ENCODE measurements at places on chromosomes 6 and 20.

- no peak for DNase-seq
Measured at GRCh38 chr20:11438412-11438811, 479.3 kb upstream of the BTBD3 start.

DNA sequence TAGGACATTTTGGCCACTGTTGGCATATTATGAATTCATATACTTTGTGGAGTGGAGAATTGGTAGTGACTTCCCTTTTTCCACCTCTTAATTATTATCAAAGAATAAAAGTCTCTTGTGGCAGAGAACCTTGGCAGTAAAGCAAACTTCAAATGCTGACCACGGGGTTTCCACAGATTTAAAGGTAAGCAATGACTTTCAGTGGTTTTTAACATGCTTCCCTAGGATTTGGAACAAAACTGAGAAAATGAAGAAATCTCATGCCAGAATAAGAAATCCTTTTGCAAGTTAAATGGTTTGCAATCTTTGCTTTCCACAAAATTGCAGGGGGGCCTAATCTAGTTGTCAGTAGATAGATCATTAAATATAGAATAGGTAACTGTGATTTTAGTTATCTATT, 2.0 kb upstream of the SDC4 start:
- DNase-seq, result no peak

- no peak for DNase-seq
Measured at GRCh38 chr6:119799596-119800509, 450.3 kb upstream of the MAN1A1 start.

DNA sequence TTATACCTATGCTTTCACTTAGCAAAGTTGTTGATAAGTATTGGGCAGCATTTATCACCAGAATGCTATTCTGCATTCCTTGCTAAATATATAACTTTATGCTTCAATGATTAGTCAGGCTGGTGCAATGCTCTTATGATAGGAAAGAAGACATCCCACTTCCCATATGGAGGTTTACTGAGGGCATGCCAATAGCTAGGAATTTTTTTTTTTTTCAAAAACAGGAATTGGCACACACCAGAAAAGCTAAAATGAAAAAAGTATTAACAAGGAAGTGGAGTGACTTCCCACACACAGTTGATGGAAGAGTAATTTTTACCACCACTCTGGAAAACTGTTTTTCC, 90.8 kb downstream of the FRK start:
- DNase-seq, result no peak

DNA sequence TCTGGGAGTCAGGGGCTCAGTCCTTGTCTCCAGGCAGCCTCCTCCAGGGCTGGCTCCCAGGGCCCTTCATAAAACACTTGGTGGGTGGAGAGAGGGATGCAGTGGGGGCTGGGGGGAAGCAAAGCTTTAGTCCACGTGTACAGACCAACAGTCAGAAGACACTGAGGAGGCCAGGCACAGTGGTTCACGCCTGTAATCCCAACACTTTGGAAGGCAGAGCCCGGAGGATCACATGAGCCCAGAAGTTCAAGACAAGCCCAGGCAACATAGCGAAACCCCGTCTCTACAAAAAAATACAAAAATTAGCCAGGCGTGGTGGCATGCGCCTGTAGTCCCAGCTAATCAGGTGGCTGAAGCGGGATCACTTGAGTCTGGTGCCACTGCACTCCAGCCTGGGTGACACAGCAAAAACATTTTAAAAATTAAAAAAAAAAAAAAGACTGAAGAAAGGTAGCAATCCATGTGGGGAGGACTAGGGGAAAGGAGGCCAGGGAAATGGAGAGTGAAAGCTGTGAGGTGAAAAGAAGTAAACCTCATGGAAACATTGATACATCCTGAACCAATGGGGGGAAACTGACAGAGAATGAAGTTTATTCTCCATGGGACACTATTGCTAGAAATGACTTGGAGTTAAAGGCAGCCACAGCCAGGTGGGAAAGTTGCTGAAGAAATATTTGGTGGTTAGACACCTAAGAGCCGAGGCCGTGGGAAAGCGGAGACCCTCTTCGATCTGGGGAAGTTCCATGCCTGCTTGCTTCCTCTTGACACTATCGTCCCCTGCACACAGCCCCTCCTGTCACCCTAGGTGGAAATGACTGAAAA, 35.4 kb downstream of the PIM1 start:
- DNase-seq, result no peak

DNA sequence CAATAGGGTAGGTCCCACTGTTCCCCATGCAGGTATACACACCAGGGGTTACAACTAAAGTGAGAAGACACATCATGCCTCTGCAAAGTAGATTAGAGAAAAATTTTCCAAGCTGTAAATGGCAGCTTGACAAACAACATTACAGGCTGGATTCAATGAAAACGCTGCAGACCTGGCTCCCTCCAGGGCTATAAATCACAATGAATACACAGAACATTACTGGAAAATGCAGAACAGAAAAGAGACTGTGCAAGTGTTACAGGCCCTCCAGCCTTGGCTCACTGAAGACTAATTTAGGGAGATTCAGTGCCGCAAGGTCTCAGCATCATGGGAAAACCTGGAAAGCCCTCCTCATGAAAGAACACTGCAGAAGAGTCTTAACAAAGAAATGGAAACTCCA, 207.8 kb downstream of the KHDC1L start:
- no peak for DNase-seq

- no peak for DNase-seq
Measured at GRCh38 chr20:52201395-52201794, 9.8 kb upstream of the ZFP64 start.

GRCh38 chr20:57749131-57749690, 39.4 kb upstream of the PMEPA1 start:
- no peak for DNase-seq

DNA sequence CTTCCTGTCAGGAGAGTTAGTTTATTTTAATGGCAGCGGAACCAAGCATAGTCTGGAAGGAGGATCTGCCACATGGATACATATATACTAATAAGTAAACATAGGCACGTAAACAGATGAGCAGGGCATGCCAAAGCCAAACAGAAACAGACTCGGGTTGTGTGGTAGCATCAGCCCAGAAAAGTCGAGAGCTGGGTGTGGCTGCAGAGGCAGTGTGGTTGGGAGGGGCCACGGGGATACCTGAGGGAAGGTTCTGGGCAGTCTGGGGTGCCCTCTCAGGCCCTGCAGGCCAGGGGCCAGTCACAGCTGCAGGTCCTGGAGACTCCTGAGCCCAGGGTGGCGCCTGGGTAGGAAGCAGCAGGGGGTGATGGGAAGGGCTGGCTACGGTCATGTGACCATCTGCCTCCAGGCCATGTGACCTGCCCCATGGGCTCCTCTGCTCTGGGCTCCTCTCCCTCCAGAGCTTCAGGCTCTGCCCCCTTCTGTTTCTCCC, 42.8 kb upstream of the MRPS10 start:
- DNase-seq, result no peak

DNA sequence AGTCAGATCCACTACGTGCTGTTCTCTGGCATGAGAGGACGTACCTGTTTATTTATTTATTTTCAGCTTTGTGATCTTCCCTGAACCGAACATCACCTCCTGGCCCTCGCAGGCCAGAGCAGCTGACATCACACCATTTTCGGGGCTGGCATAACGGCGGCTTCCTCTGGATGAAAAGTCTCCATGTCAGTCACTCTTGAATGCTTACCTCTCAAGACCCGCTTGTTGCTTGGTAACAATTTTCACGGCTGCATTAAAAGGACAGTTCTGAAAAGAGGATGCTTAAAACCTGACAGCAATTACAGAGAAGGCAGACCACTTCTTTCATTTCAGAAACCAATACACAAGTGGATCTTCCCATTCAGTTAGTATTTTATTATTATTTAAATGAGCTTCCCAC, 159.8 kb upstream of the CDH4 start:
- DNase-seq, result no peak

GRCh38 chr20:56285496-56285895, 37.0 kb downstream of the MC3R start:
- DNase-seq, result no peak

- DNase-seq, result no peak
Measured at GRCh38 chr6:91291071-91291470, 704.2 kb upstream of the MAP3K7 start.

GRCh38 chr6:87498048-87498447, 25.3 kb downstream of the SLC35A1 start:
- no peak for DNase-seq

- no peak for DNase-seq
Measured at GRCh38 chr6:35228481-35228880, 14.7 kb downstream of the SCUBE3 start.

DNA sequence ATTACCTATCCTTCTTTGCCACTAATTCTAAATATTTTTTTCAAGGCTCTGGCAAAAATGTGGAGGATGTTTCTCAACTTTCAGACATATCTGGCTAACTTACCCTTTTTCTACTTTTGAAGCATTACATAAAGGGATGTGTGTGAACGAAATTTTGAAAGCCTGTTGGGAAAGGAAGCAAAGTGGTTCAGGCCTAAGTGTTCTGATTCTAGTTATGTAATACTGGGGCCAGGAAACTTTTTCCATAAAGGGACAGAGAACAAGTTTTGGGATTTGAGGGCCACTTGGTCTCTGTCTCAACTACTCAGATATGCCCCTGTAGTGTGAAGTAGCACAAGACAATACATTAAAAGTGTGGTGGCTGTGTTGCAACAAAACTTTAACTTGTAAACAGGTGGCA, 721.8 kb downstream of the PHF3 start:
- no peak for DNase-seq

GRCh38 chr6:45681860-45682511, 304.3 kb upstream of the SUPT3H start:
- no peak for DNase-seq

GRCh38 chr6:2471472-2471871, 226.1 kb upstream of the GMDS start:
- DNase-seq, result no peak

GRCh38 chr6:44923444-44923843, 404.7 kb upstream of the RUNX2 start:
- no peak for DNase-seq

- DNase-seq, result no peak
Measured at GRCh38 chr6:143744551-143745165, 66.9 kb downstream of the PHACTR2 start.

- no peak for DNase-seq
Measured at GRCh38 chr6:6386010-6386409, 65.5 kb upstream of the F13A1 start.

DNA sequence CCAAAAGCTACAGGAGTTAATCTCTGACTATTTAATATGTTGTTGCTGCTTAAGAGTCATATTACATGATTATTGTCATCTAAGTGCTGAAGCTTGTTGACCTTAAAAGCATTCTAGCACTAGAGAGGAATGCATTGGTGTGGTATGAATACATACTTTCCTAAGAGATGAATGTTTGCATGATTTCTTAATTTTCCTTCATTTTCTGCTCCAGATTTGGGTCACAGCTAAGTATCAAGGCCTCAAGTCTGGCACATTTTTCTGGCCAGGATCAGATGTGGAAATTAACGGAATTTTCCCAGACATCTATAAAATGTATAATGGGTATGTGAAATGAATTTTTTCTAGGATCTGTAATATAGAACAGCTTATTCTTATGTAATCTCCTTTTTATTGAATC, 53.6 kb downstream of the ENPP1 start:
- no peak for DNase-seq

DNA sequence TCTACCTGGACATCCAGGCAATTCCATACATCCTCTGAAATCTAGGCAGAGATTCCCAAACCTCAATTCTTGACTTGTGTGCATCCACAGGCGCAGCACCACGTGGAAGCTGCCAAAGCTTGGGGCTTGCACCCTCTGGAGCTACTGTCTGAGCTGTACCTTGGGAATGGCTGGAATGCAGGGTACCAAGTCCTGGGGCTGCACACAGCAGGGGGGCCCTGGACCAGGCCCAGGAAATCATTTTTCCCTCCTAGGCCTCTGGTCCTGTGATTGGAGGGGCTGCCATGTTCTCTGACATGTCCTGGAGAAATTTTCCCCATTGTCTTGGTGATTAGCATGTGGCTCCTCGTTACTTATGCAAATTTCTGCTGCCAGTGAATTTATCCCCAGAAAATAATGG, 391.9 kb upstream of the CHD6 start:
- no peak for DNase-seq

- no peak for DNase-seq
Measured at GRCh38 chr6:111417946-111418345, 65.1 kb downstream of the REV3L start.

DNA sequence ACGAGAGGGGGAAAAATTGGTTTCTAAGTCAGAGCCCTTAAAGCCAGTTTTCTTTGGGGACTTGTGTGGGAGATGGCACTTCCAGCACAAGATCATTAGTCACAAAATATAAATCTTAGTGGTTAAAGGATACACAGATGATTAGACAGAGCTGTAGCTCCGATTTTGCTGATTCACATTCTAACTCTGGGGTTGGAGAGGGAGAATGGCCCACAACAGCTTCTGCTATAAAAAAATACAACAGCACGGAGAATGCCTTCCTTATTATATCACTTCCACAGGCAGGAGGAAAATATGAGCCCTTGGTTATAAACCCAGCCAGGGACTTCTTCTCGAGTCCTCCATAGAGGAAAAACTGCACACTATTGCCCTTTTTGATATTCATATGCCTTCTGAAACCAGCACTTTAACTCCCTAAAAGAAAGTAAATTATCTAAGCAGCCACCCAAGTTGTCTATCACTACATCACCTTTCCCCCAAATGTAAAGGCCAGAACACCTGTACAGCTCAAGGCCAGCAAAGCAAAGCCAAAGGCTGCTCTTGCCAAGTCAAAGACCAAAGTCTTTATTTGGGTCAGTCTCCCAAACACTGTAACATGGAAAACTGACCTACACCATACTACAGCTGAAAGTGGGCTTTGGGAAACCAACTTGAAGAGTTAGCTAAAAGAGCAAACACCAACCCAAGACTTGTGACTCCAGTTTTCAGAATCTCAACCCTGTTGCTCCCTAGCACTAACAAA, 10.4 kb downstream of the MRPL14 start:
- DNase-seq, result no peak
